ENCODE measurements at places on chromosomes 12 and 14.
A peak's percentile ranks its signal among the peaks of the same experiment; 100 is the strongest.

GRCh38 chr12:120814903-120815429, 89.2 kb downstream of the SPPL3 start:
- DNase-seq: no peak

DNA sequence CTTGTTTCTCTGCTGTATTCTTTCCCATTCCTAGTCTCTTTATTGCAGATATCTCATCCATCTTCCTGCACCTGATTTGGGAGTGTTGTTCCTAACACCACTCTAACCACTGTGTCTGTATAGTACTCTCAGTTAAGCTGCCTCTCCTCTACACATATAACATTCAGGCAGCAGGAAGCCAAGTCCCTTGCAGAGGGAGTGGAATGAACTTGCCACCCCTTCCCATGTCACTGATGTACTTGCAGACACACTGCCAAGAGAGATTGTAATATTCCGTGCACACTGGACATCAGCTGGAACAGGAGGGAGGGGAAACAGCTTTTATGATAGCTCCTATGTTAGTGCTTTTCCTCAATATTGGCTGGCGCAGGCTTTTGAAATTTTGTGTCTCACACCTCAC, 281.6 kb upstream of the E2F7 start:
- no peak for DNase-seq

DNA sequence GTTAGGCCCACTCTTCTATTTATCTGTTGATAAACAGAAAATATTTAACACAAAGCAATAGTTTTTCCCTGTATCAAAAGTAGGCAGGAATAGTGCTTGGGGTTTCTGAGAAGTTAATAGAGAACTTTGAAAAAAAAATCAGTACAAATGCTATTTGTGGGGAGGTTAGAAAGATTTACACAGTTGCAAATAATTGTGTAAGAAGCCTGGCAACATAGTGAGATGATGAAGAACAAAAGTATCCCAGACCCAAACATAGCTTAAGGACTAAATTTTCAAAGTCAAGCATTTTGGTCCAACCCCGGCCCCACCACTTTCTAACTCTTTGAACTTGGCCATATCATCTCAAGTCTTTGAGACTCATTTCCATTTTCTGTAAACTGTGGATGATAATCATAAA, 687.5 kb upstream of the TMEM132C start:
- DNase-seq: no peak

DNA sequence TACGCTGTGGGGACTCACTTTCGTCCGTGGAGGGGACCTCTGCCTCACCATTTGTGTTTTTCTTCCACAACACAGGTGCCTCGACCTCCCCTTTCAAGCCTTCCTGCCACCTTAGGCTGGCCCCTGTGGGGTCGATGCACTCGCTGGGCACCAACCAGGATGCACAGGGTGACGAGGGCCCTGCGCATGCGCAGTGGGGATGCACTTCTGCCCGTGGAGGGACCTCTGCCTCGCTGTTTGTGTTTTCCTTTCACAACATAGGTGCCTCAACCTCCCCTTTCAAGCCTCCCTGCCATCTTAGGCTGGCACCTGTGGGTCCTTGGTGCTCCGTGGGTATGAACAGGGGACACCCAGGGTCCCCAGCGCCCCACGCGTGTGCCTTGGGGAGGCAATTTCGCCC, 356.8 kb downstream of the ALG10 start:
- DNase-seq: no peak

DNA sequence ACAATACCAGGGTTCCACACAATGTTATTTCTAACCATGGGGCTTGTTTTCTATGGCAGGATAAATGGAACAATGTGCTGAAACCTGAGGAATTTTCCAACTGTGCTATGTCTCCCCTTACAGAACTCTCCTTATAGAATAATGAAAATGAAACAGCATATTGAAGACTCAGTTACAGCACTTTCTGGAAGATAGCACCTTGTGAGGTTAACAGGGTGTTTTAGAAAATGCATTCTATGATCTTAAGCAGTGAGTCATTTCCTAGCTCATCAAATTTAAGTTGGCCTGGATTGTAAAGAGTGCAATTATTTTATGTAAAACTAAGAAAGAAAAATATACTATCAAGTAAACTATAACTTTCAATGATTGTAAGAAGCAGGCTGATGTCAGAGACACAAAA, 60.1 kb upstream of the CNTN1 start:
- no peak for DNase-seq

- DNase-seq: no peak
These were observed 13.2 kb upstream of the SELPLG start for GRCh38 chr12:108646600-108647579.

DNA sequence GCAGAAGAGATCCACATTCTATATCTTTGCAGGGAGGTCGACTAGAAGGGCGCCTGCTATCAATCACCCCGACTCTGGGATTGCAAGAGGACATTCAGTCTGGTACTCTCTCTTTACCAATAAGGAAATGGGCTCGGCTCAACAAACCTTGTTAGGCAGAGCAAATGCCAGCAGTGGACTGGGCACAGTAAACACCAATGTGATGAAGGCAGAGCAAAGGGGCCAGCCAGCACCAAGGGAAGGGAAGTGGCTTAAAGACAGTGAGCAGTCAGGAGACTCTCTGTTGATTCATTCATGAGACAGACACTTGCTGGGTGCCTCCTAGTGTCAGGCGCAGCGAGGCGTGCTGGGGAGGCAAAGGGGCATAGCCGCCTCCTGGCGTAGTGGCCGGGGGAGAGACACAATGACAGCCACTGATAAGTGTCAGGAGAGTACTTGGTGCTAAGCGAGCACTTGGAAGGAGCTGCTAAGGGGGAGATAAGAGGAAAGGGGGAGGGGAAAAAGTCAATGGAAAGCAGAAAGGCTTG, 34.1 kb downstream of the TMCC3 start:
- DNase-seq: peak; percentile 90

DNA sequence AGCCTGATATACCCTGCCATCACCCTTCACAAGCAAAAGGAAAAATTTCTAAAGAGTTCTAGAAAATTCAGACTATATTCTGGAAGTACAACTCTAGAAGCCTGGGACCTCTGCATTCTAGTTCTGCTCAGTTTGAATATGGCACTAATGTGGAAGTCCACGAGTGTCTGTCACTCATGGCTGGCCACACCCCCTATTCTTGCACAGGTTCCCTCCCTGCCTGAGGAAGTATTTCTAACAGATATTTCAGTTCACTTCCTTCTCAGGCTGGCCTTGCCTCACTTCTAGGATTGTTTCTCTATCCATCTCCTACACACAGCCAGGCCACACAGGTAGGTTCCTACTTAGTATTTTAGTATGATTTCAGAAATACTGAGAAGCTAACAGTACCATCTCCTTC, 67.4 kb downstream of the PHLDA1 start:
- no peak for DNase-seq

- DNase-seq: no peak
These were observed 114.1 kb downstream of the CCDC60 start for GRCh38 chr12:119448611-119449131.

Measured in erythroblast (primary cell).